ENCODE measurements at places on chromosomes 2 and 18.

DNA sequence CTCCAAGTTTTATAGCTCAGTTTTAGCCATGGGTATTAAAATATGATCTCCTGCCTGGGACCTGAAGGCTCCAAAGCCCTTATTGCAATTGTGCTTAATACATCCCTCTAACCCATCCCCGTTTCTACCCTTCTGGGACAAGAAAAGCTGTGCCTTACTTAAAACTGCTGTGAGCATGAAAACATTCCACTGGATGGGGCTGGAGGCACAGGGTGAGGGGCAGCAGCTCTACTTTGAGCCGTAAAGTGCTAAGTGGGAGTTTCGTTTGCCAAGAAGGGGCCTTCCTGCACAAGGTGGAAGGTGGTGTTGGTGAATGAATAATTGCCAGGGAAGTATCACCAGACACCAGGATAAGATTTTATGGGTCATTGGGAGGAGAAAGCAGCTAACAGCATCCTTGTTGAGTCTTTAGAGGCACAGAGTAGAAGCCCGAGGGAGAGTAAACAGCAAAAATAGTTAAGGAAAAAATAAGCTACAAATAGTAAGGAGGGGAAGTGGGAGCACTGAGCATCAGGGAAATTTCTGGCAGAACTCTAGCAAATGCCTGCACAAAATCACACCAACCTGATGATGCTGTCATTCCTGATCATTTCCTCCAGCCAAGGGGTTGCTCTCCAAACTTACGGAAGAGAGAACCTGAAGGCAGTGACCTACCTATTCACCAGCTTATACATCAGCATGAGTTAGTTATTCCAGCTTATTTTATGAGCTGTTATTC is 218.4 kb downstream of the MREG start:
- H3K36me3 ChIP-seq, result no peaks in the 10 kb centered on the region
- no peak overlapping the region for H3K27ac ChIP-seq
- no peak for DNase-seq
- H3K4me1 ChIP-seq, result peaks cover 13% of the 10 kb centered on the region

GRCh38 chr2:10497797-10498251 is 49.7 kb upstream of the ODC1 start:
- no peak overlapping the region for H3K4me3 ChIP-seq
- H3K27me3 ChIP-seq, result peaks cover 14% of the 10 kb centered on the region
- H3K36me3 ChIP-seq, result no peaks in the 10 kb centered on the region
- peak; percentile 81 for DNase-seq
- H3K4me1 ChIP-seq, result peaks cover 27% of the 10 kb centered on the region

GRCh38 chr18:78765637-78766281 is 213.9 kb upstream of the SALL3 start:
- no peaks in the 10 kb centered on the region for H3K4me1 ChIP-seq
- H3K36me3 ChIP-seq, result no peaks in the 10 kb centered on the region
- H3K27ac ChIP-seq, result no peak overlapping the region
- DNase-seq, result no peak
- H3K4me3 ChIP-seq, result no peak overlapping the region
- no peaks in the 10 kb centered on the region for H3K27me3 ChIP-seq

DNA sequence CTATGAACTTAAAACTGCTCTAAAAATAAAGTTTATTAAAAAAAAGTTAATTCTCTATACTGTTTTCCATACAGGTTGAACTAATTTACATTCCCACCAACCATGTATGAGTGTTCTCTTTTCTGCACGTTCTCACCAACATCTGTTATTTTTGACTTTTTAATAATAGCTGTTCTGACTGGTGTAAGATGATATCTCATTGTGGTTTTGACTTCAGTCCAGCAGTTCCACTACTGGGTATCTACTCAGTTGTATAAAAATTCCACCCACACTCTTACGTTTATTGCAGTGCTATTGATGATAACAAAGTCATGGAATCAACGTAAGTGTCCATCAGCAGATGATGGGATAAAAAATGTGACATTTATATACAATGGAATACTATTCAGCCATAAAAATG is 33.7 kb downstream of the SPAG16 start:
- no peaks in the 10 kb centered on the region for H3K27me3 ChIP-seq
- H3K4me3 ChIP-seq, result no peak overlapping the region
- peaks cover 32% of the 10 kb centered on the region for H3K36me3 ChIP-seq
- no peaks in the 10 kb centered on the region for H3K4me1 ChIP-seq

DNA sequence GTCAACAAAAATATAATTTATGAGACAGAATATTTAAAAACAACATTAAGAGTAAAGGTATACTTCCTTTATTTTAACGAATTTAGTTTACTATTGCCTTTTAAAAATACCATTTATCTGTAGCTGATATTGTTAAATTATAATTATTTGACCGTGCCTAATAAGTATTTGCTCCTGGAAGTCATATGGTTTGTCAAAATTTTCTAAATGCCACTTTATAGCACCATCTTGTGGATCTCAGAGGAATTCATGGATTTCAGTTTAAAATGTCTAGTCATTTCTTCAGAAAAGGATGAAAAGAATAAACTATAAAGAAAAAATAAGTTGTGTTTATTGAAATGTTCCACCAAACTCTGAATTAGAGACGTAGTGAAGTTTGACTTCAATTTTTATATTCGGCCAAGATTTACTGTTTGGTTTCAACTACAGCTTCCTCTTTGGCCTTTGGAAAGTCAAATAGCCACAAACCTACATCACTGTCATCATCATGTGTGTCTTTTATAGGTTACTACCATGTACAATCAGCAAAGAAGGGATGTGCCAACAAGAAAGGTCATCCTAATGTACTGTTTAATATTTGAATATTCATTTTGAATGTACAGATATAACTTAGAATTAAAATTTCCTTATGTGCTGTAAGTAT is 10.3 kb upstream of the FTCDNL1 start:
- no peaks in the 10 kb centered on the region for H3K36me3 ChIP-seq
- H3K27me3 ChIP-seq, result peaks cover 18% of the 10 kb centered on the region
- H3K4me1 ChIP-seq, result no peaks in the 10 kb centered on the region

All from activated CD8-positive, alpha-beta T cell treated with anti-CD3 and anti-CD28 coated beads for 36 hours (primary cell).